Natural killer cell (primary cell): ENCODE measurements at places on chromosomes 2 and 18. TPM values are rescaled to one million over a fixed set of nuclear protein-coding genes. Genes with fewer than 3 reads are reported as not detected.

DNA sequence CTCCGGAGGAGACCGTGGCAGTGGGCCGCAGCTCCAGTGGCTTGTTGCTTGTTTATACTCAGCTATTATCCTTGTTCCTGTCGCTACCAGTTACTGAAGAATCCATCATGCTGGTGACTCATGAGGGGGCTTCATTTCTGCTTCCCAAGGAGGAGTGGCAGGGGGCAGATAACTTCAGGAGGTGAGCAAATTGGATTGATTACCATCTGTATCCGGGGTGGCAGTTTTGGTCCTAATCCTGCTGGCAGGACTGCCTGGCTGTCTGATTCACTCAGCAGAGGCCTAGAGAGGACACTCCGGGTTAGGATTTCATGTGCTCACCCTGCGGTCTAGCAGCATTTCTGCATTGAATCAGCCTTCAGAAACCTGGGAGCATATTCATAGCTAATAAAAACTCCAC is 230.0 kb downstream of the ACTR3 start:
- no peak for DNase-seq

DNA sequence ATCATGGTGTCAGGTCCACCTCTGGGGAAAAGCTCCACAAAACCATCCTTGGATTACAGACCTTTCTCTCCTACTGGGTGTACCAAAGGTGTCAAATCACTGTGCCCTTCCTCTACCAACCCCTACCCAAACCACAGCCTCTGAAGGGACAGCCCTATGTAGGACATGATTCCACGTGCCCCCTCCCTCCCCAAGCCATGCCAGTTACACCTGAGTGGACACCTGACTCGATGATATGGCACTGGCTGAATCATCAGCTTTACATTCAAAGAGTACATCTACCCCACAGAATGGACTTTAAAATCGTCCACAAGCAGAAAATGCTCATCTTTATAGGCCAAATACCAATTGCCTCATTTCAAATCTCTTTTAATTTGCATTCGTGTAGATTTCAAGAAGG is 26.0 kb downstream of the TRABD2A start:
- no peak for DNase-seq

DNA sequence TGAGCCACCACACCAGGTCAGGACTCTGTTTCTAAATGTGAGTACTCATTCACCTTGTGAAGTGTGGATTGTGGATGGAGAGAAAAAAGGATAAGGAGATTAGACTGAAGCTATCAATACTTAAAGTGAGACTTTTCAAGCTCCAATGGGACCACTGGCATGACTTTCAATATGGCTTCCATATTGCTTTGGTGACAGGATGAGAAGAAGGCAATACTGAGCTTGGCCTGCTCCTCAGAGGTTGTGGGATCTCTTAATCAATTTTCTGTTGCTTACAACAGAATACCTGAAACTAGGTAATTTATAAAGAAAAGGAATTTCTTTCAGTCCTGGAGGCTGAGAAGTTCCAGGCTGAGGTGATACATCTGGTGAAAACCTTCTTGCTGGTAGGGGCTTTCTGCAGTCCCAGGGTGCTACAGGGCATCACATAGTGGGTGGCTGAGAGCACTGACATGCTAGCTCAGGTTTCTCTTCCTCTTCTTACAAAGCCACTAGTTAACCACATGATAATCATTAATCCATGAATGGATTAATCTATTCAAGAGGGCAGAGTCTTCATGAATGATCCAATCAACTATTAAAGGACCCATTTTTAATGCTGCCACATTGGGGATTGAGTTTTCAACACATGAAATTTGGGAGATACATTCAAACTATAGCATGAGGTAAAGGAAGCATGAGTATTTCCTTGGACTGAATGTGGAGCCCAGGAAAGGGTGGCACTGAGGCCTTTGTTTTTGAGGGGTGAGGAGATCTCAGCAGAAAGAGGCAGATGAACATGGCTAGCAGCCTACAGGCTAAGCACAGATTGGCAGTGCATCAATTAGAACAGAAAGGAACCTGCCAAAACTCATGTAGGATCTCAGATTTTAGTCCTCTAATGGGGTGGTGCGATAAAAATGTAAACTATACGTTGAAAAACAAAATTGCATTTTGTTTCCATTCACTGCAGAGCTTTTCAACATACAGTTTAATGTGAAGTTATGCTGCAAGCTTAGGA is 274.5 kb downstream of the PIK3C3 start:
- no peak for DNase-seq

- no peak for DNase-seq
Observed at GRCh38 chr2:216615298-216616082, 17.7 kb upstream of the IGFBP2 start.

DNA sequence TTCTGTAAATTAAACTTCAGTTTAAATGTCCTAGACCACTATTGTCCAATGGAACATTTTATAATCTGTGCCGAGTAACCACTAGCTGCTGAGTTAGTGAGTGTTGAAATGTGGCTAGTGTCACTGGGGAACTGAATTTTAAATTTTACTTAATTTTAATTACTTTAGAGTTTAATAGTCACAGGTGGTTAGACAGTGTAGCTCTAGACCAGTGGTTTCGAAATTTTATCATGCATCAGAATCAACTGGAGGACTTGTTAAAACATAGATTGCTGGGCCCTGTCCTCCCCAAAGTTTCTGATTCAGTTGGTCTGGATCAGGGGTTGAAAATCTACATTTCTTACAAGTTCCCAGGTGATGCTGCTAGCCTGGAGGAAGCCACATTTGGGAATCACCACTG is 110.4 kb downstream of the FMNL2 start:
- DNase-seq: no peak

DNA sequence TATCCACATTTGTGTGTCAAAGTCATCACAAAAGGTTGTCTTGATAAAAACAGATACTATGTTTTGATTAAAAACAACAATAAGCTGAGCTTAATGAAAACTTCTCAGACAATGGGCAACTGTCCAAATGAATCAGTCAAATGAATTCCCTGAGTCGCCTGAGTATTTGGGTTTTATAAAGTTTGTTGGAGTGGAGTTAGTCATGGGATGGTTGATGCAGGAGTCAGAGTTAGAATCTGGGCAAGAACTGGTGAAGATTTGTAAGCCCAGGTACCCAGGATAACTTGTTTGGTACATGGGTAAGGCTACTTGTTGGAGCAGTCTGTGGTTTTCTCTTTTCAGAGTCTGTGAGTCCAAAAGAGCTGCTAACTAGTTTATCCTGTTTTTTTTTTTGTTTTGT is 34.4 kb upstream of the RAPGEF4 start:
- no peak for DNase-seq

- DNase-seq: no peak
Observed at GRCh38 chr2:170554278-170554955, 160.7 kb upstream of the SP5 start.

DNA sequence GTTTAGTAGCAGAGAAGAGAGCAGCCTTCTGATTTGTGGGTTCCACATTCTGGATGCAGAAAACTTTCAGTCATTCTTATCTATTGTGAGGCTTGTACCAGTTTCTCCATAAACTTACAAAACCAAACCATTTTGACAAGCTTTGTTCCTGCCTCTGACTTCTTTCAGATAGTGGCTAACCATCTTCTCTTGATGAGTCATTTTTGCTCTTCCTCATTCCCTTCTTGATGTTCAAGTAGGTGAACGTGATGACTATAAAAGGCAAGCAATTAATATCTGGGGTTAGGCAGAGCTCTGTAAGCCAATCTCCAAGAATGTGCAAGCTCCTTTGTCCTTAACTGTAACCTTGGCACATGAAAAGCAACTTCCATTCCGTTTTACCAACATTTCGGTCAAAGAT is 2083.1 kb upstream of the PIK3C3 start:
- DNase-seq: no peak

Gene ZDBF2
- 8.4 TPM for total RNA-seq

Gene TEX44
- not detected for total RNA-seq

Gene NEDD4L
- total RNA-seq: 3.4 TPM

Gene NT5C1B
- total RNA-seq: not detected
